ENCODE measurements at places on chromosomes 2 and 18. TPM values are rescaled to one million over a fixed set of nuclear protein-coding genes. Genes with fewer than 3 reads are reported as not detected.

Gene MALL
- total RNA-seq: 133 TPM

Gene RGPD5
- total RNA-seq: 4.3 TPM

Gene MYCN
- not detected for total RNA-seq

Gene CYP27C1
- 4.3 TPM for total RNA-seq

Gene STAM2
- 9.7 TPM for total RNA-seq

Gene BMP10
- not detected for total RNA-seq

Gene ASTL
- not detected for total RNA-seq

Gene CTNNA2
- 0.89 TPM for total RNA-seq

Gene CDH2
- total RNA-seq: 46.9 TPM

Gene MSTN
- not detected for total RNA-seq

Gene POTEC
- total RNA-seq: not detected

Gene C1QL2
- 0.09 TPM for total RNA-seq

Gene KCNE4
- 0.83 TPM for total RNA-seq

Gene COL4A4
- 1.0 TPM for total RNA-seq

Gene VWC2L
- total RNA-seq: not detected

Gene DCC
- not detected for total RNA-seq

Gene RAMP1
- not detected for total RNA-seq

Gene SPDYA
- 0.14 TPM for total RNA-seq

Gene ACMSD
- not detected for total RNA-seq

Gene CFC1
- not detected for total RNA-seq

Gene CNDP1
- total RNA-seq: not detected

Gene AFF3
- 0.22 TPM for total RNA-seq

Gene FIGN
- total RNA-seq: 1.7 TPM

Gene AQP12B
- total RNA-seq: not detected

Gene IL1A
- total RNA-seq: 0.10 TPM

Gene DNAJC27
- 1.9 TPM for total RNA-seq

Gene ZNF521
- not detected for total RNA-seq

Gene CD226
- not detected for total RNA-seq

Gene MC2R
- total RNA-seq: not detected

Gene LRRC30
- total RNA-seq: not detected

Gene DHRS9
- total RNA-seq: 3.1 TPM

Gene FAM237A
- not detected for total RNA-seq

Gene LINC00305
- total RNA-seq: not detected

Gene C2orf80
- total RNA-seq: not detected

Gene NOSTRIN
- 2.0 TPM for total RNA-seq

Gene POTEI
- total RNA-seq: not detected

Gene MFSD2B
- total RNA-seq: 0.36 TPM

Gene MEP1B
- total RNA-seq: 0.06 TPM

Gene SLC4A5
- total RNA-seq: 0.41 TPM

Gene G6PC2
- not detected for total RNA-seq

Gene GAREM1
- total RNA-seq: 3.3 TPM

Gene RNASEH1
- total RNA-seq: 65.5 TPM

Gene CEP76
- total RNA-seq: 8.3 TPM

Gene PMAIP1
- 13.2 TPM for total RNA-seq

Gene STARD6
- not detected for total RNA-seq

Gene SERPINB10
- total RNA-seq: not detected

Gene LIMS4
- total RNA-seq: 0.56 TPM

Gene ARHGAP28
- 0.05 TPM for total RNA-seq

Gene OST4
- total RNA-seq: 568 TPM

Gene LHCGR
- not detected for total RNA-seq

Gene CKAP2L
- total RNA-seq: 14.2 TPM
